ENCODE measurements at places on chromosomes 4 and X. TPM values are rescaled to one million over a fixed set of nuclear protein-coding genes. Genes with fewer than 3 reads are reported as not detected.

- DNase-seq, result no peak
Measured at GRCh38 chr4:121061215-121061614, 11.1 kb downstream of the NDNF start.

DNA sequence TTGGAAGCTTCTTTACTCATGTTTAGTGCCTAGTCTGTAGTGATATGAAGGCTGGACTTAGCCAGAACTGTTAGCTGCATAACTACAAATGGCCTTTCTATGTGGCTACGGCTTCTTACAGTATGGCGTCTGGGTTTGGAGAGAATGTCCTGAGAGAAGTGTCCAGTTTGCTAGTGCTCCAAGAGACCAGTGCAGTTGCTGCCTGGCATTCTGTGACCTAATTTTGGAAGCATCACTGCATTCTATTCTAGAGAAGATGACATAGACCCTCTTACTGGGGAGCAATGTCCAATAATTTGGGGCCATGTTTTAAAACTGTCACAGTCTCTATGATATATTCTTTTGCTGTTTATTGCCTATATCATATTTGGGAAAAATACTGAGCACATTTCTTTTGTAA is 74.2 kb downstream of the STAG2 start:
- no peak for DNase-seq

DNA sequence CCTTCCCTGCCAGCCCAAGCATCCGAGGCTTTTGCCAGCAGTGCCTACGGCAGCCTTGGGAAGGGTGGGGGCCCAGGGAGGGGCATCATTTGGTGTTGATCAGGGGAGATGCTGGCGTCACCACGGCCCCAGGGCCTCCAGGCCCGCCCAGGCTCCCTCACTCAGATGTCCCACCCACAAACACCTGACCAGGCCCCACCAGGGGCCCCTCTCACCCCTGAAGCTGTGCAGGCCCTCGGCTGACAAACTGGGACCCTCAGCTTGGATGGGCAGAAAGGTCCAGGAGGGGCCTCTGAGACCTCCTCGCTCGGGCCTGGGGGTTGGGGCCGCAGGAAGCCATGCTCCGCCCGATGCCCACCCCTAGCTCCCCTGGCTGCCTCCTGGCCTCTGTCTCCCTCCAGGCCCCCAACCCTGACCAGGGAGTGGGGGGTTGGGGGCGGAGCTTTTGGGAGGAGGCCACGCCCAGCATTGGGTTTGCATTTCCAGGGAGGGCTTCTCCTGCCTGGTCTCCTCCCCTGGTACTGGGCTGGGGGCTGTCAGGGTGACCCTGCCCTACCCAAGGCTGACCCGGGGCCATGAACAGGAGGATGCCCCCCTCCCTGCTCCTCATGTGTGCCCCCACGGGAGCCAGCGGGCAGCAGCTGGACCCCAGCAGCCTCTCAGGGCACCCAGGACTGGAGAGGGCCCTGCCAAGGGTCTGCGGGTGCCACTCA is 33.4 kb upstream of the SPON2 start:
- no peak for DNase-seq

DNA sequence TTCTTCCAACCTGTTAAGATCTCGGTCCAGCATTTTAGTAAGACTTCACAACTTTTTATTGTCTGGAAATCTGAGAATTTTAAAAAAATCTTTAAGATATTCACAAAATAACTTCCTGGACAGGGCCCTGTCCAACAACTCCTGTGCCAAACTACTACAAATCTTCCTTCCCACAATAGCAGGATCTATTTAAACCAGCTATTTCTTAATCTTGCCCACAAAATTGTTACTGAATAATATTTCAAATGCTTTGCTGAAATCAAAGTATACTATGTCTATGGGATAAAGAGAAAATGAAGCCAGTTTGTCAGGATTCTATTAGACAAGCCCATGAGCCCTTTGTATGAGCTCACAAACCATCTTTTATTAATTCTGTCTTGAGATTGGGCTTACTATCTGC is 104.1 kb upstream of the DDIT4L start:
- no peak for DNase-seq

Gene CCNB3
- polyA plus RNA-seq, result 2.0 TPM

Gene FMR1
- 44.4 TPM for polyA plus RNA-seq

Measured in hindlimb muscle (tissue), 1 donor.